CD4-positive, alpha-beta T cell treated with Interleukin-2 at 100 ng/mL for 4 hours (primary cell): ENCODE measurements at places on chromosomes 11 and 22.

GRCh38 chr22:42780070-42780540 is 59.4 kb upstream of the A4GALT start:
- DNase-seq: peak; percentile 72

GRCh38 chr11:4808476-4808875 is 4.3 kb upstream of the OR52R1 start:
- no peak for DNase-seq

DNA sequence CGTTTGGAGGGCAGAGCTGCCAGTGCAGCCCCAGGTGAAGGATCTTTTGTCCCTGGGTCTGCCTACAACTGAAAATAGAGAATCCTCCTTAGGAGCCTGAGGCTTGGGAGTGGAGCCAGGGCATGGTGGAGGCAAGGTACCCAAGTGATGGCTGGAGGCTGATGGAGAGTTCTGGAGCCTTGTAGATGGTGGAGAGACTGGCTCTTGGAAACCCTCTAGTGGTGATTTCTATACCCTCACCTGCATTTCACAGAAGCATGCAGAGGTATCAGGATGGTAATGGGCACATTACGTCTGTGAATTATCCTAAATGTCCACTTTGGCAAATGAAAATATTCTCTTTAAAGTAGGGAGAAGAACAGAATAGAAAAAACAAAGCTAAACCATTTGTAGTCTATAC is 44.4 kb downstream of the INSC start:
- DNase-seq: no peak

DNA sequence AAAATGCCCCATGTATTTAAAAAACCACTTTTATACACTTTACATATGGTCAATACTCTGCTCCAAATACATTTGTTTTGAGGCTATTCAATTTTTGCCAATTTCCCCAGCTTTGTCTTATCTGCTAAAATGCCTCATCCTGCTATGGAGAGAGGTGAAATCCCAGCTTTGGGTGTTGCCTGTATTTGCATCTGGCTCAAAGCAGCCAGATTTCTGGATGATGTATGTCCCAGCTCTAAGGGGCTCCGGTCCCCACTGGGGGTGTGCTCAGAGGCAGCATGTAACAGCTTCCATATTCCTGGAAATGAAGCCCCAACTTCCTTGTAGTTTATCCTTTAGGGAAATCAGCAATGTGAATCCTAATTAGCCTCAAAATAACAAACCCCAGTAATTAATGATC is 59.5 kb downstream of the WT1 start:
- DNase-seq: no peak
